ENCODE measurements at places on chromosomes 5 and 9.

GRCh38 chr9:122222791-122223190, 6.0 kb downstream of the LHX6 start:
- no peak for DNase-seq

- DNase-seq: no peak
Observed at GRCh38 chr5:75710637-75711036, 6.6 kb downstream of the POC5 start.

GRCh38 chr9:95696701-95697100, 178.8 kb upstream of the ERCC6L2 start:
- DNase-seq: no peak

- no peak for DNase-seq
Observed at GRCh38 chr5:172086194-172086975, 79.9 kb upstream of the FBXW11 start.

DNA sequence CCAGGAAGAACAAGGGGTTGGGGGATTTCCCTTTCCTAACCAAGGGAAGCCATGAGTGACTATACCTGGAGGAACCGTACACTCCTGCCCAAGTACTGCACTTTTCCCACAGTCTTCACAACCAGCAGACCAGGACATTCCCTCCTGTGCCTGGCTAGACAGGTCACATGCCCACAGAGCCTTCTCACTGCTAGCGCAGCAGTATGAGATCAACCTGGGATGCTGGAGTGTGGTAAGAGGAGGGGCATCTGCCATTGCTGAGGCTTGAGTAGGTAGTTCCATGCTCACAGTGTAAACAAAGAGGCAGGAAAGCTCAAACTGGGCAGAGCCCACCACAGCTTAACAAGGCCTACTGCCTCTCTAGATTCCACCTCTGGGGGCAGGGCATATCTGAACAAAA, 35.9 kb downstream of the SAXO1 start:
- no peak for DNase-seq

- DNase-seq: no peak
Observed at GRCh38 chr9:135526089-135526729, 5.0 kb downstream of the LCN1 start.

- DNase-seq: peak; percentile 11
Observed at GRCh38 chr9:124040935-124041816, 29.6 kb downstream of the LHX2 start.

GRCh38 chr9:113463418-113464285, at the start of gene RGS3:
RGS3 (plus strand) TSS chr9:113463727; CDS start chr9:113463803, 76 bp downstream.
- DNase-seq: no peak

- DNase-seq: no peak
Observed at GRCh38 chr5:38724301-38725030, 121.3 kb upstream of the OSMR start.

GRCh38 chr9:12934545-12935272, 159.9 kb downstream of the LURAP1L start:
- DNase-seq: no peak

GRCh38 chr5:167263185-167263584, 1028.3 kb upstream of the WWC1 start:
- no peak for DNase-seq

- no peak for DNase-seq
Observed at GRCh38 chr5:172724242-172725183, 46.5 kb downstream of the DUSP1 start.

- no peak for DNase-seq
Observed at GRCh38 chr9:123421186-123421585, 65.2 kb downstream of the CRB2 start.

- no peak for DNase-seq
Observed at GRCh38 chr5:71778678-71779276, 59.7 kb downstream of the CARTPT start.

- DNase-seq: no peak
Observed at GRCh38 chr9:93686127-93686879, 109.9 kb downstream of the PHF2 start.

GRCh38 chr5:71587766-71588532, 809 bp downstream of the MCCC2 start:
- DNase-seq: no peak
